C1 segment of cervical spinal cord (tissue), 14 donors: ENCODE measurements at places on chromosomes 11 and 22.

DNA sequence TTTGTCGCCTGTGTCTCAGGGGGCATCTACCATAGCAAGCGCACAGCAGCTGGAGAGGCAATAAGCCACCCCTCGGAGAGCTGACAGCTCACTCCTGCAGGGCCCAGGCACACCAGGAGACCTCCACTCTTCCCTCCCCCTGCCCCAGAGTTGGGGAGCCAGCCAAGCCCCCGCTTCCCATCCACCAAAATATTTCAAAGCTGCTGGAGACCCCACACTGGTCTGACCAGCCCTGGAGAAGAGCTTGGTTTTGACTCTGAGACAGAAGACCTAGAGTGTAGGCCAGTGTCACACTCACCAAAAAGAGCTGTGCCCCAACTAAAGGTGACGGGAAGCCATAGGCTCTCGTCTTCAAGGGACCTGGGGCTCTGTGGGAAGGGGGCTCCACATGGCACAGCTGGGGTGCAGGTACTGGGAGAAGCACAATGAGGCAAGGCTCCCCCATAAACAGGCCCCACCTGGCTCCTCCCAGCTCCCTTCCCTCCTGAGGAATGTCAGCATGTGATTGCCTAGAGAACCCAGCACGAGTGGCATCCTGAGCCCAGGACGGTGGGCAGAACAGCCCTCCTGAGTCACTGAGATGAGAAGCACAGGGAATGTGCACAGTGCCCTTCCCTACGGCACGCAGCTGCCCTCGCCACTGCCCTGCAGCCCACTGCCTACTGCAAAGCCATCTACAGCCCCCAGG, 5.8 kb upstream of the GNAZ start:
- DNase-seq = no peak

GRCh38 chr11:16167706-16168487, 188.4 kb downstream of the SOX6 start:
- DNase-seq = no peak

- no peak for DNase-seq
Measured at GRCh38 chr11:114152785-114153184, 93.3 kb downstream of the ZBTB16 start.

DNA sequence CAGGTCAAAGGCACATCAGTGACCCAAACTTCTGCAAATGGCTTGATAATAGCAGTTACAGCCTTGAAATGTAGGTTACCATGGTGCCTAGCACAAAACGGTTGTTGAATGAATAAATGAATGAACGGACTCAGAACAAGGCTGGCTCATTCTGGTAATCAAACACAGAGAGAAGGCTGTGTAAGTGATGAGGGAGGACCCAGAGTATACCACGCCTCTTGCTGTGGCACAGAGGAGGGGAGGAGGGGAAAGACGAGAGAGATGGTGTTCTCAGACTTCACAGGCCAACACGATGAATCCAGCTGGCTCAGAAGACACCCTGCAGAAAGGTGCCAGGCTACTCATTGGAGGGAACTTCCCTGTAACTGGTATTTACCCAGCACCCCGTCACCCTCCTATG, 38.3 kb downstream of the PC start:
- no peak for DNase-seq

GRCh38 chr11:134742956-134743819, 331.1 kb upstream of the B3GAT1 start:
- DNase-seq = no peak

DNA sequence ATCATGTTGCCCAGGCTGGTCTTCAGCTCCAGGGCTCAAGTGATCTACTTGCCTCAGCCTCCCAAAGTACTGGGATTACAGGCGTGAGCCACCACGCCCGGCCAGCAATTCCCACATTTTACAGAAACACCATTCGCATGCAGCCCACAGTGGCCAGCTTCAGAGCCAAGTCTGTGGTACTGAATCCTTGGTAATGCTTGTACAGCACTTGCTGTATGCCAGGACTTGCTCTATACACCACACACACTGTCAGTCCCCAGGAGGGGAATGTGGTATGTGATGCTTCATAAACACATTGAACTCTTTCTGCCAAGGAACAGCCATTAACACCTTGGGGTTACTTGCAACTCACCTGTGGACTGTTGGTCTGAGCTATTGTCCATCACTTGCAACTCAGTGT, 119.4 kb downstream of the MED15 start:
- no peak for DNase-seq

- no peak for DNase-seq
Measured at GRCh38 chr11:69123593-69124545, 31.9 kb upstream of the SMIM38 start.

- DNase-seq = no peak
Measured at GRCh38 chr11:78759071-78759470, 184.4 kb upstream of the NARS2 start.

- no peak for DNase-seq
Measured at GRCh38 chr11:6025056-6025455, 5.5 kb downstream of the OR56A1 start.

DNA sequence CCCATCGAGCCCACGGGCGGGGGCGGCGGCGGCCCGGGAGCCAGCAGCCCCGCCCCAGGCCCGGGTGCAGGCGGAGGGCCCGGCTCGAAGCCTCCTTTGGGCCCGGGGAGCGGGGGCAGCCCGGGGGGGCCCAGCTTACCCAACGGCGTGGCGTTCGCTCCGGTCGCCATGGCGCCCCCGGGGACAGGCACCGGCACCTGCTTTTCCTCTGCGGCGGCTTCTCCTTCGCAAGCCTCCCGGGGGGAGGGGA, 194 bp downstream of the SF1 start:
- DNase-seq = no peak

GRCh38 chr22:50076646-50077535, 8.3 kb downstream of the MLC1 start:
- DNase-seq = no peak

DNA sequence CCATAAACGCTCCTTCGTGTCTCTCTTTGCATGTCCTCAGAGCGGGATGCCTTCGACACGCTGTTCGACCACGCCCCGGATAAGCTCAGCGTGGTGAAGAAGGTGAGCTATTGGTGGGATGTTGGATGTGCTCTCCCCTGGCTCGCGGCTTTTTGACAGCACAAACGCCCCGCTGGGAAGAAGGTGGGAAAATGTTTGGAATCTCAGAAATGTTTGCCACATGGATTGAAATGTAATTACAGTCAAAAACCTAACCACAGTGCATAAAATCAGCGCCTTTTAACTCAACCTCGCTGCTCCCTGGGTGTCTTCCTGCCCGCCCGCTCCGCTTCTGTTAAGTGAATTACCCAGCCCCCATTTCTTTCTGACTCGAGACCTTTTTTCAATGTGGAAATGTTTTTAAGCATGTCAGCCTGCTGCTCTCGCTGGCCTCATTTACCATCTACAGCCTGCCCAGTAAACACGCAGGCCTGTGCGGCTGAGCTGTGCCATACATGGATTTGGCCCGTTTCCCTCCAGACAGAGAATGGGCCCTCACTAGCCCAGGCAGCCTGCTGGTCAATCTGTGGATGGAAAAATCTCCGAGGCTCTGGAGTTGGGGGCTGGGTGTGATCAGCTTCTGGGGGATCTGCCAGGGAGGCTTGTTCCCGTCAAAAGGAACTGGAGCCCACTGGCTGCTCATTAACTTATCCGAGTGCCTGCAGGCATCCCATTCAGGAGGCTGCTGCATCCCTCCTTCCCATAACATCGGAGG, 32.7 kb upstream of the PARVG start:
- DNase-seq = no peak

- no peak for DNase-seq
Measured at GRCh38 chr11:18844753-18845367, 53.3 kb upstream of the PTPN5 start.

- DNase-seq = no peak
Measured at GRCh38 chr11:62974848-62975522, 9.8 kb downstream of the SLC22A6 start.

DNA sequence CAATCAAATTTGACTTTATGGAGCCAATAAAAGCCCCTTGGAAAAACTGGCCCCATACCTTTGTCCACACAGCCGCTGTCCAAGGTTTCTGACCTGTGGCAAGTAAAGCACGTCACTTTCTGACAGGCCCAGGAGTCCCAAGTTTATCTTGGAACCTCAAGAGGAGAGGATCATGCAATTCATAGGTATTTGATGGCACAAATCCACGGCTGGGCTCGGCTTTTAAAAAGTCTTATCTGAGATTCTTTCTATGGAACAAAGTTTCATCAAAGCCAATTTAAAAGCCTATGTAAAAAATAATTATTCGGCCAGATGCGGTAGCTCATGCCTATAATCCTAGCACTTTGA, 13.6 kb downstream of the TMEM138 start:
- no peak for DNase-seq

GRCh38 chr11:4181782-4182721, 87.5 kb downstream of the RRM1 start:
- DNase-seq = no peak

GRCh38 chr22:46609724-46610201, 10.4 kb upstream of the GRAMD4 start:
- DNase-seq = no peak

DNA sequence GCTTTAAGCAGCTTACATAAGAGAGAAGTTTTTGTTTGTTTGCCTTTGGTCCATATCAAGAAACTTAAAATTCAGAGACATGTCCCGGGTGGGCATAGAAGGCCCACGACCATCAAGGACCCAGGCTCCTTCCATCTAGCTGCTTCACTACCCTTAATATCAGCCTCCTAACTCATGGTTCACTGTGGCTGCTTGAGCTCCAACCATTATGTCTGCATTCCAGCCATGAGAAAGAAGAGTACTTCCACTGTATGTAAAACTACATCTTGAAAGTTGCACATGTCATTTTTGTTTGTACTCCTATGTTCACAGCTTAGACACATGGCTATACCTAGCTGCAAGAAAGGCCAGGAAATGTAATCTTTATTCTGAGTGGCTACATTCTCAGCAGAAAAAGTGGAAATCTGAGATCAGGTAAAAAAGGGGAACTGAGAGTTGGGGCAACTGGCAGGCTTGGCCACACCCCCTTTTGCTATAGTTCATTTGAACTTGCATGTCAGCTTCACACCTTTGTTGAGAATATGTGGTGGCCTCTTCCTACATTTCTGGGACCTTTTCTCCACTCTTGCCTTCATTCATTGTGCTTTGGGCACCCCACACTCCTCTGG, 81.3 kb upstream of the TP53I11 start:
- DNase-seq = no peak

DNA sequence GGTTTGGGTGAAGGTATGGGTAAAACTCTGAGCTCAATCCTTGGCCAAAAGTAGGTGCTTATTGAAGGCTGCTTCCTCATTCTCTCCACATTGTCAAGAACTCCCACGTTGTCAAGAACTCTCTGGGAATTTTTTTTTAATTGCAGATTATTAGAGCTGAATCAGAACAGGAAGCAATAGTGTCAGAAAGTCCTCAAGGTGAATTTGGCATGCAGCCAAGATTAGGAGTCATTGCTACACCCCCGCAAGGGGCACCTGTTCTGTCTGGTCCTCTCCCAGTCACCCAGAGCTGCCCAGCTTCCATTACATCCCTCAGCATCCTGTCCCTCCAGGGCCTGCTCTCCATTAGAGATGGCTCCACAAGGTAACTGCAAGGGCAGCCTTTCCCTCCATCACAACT, 996.5 kb downstream of the OPCML start:
- no peak for DNase-seq

GRCh38 chr22:49087198-49087597, 740.5 kb downstream of the BRD1 start:
- DNase-seq = no peak

GRCh38 chr22:45867118-45867905, 109.7 kb downstream of the WNT7B start:
- DNase-seq = no peak

- DNase-seq = no peak
Measured at GRCh38 chr11:2217211-2218030, 45.8 kb upstream of the TH start.

DNA sequence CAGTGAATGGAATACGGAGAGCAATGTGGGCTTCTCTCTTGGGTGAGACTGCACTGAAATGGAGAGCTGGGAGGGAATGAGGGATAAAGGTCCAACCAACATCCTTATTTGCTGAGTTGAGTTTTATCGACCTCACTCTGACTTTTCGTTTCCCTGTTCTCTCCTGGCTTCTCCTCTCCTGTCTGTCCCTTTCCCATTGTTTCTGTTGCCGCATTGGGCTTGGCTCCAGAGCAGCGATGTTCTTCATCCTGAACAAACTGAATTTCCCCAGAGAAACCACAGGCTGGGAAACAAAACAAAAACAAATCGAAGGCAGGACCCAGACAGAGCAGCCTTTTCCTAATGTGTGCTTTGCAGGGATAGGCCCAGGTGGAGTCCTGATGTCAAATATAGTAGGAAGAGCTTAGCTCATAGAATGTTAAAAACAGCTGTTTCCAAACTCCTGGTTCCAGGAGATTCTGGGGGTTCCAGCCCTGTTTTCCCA, 30.0 kb downstream of the MOV10L1 start:
- no peak for DNase-seq

GRCh38 chr22:22689621-22690345, 45.4 kb downstream of the GGTLC2 start:
- no peak for DNase-seq

- DNase-seq = no peak
Measured at GRCh38 chr22:34296461-34296860, 376.2 kb upstream of the LARGE1 start.

- no peak for DNase-seq
Measured at GRCh38 chr11:126135235-126136176, 72.8 kb upstream of the CDON start.

GRCh38 chr11:63940786-63941185, 2.0 kb downstream of the NAA40 start:
- no peak for DNase-seq

DNA sequence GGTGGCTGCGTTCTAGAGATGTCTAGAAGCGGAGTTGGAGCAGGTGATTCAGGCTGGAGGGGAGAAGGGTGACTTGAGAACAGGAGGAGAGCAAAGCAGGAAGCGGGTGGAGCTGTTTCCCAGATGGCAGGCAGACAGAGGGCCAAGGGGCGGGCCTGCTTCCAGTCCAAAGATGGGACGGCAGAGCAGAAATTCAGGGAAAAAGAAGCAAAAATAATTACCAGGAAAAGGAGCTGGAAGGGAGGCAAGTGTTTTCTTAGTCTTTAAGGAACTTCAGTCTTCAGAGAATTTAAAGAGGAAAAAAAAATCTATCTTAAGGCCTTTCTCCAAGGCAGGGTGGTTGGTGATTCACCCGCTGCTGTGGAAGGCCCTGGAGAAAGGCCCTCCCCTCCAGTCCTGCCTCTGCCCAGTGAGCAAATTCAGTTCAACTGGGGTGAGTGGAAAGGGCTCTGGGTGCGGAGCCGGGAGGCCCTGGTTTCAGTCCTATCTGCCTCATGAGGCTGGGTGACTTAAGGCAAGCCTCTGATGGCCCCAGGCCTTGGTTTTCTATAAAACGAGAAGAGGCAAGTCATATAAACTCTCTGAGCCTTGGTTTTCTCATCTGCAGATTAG, 4.5 kb upstream of the CREB3L1 start:
- DNase-seq = no peak

- DNase-seq = no peak
Measured at GRCh38 chr11:88288560-88288959, 49.0 kb downstream of the CTSC start.

DNA sequence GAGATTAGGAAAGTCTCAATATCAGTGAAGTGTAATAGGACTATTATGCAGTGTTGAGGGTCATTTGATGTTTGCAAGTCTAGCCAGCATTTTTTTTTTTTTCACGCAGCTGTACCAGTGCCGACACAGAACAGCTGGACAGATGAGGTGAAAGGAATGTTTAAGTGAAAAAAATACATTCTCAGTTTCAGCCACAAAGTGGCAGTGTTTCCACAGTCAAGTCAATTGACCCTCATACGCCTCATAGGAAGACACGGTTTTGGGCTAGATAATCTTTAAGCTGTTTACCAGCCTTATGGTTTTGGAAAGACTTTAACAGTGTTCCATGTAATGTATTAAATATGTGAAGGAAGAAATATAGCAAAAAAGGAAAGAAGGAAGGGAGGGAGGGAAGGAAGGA, 349.9 kb upstream of the ANO3 start:
- no peak for DNase-seq

GRCh38 chr11:122209619-122210366, 93.8 kb upstream of the BLID start:
- DNase-seq = no peak
